EL (cell line): ENCODE measurements at places on chromosomes 16 and 17.

GRCh38 chr16:77890075-77890474, 101.7 kb downstream of the VAT1L start:
- no peak for DNase-seq

- DNase-seq: no peak
These were observed 57.7 kb upstream of the RBFOX3 start for GRCh38 chr17:79668344-79669250.

- DNase-seq: peak; percentile 38
These were observed 17.0 kb upstream of the KRT20 start for GRCh38 chr17:40901981-40902474.

DNA sequence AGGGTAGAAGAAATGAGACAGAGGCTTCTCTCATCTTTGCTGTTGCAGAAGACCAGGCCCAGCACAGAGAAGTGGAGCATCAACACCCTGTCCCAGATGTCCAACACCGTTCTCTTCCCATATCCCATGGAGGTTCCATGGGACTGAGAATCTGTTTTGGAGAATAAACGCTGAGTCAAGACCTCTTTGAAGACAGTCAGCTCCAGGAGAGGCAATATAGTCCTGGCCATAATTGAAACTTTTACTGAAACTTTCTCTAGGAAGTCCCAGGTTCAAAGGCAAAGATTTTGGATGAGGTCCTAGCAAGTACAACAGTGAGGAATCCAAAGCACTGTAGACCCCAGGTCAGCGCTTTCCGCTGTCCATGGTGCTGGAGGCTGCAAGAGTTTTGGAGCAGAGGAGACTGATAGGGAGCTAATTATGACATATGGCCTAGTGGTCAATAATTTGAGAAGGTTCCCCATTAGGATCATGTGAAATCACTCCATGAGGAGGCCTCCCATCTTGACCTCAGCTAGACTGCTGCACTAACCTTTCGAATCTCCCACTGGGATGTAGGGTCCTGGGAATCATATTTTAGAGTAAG, 36.0 kb downstream of the OSBPL7 start:
- peak; percentile 30 for DNase-seq

- no peak for DNase-seq
These were observed 27.3 kb downstream of the ACSF3 start for GRCh38 chr16:89120921-89121351.

- peak; percentile 92 for DNase-seq
These were observed 35.8 kb upstream of the SNN start for GRCh38 chr16:11632455-11632939.

DNA sequence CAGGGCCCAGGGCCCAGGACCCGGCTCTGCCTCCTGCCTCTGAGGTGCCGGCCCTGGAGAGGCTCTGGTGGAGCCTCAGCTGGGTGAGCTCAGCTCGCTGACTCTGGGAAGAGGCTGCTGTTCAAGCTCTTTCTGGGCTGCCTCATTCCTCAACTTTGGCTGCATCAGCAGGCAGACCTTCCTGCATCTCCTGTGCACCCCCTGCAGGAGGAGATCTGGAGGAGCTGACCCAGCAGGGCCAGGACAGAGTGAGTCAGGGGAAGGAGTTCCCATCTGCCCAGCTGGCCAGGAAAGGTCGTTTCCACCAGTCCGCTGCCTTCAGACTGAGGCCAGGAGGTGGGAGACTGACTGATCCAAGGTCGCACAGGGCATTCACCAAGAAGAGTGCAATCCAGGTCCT, 10.7 kb downstream of the CRHR1 start:
- DNase-seq: peak; percentile 20

DNA sequence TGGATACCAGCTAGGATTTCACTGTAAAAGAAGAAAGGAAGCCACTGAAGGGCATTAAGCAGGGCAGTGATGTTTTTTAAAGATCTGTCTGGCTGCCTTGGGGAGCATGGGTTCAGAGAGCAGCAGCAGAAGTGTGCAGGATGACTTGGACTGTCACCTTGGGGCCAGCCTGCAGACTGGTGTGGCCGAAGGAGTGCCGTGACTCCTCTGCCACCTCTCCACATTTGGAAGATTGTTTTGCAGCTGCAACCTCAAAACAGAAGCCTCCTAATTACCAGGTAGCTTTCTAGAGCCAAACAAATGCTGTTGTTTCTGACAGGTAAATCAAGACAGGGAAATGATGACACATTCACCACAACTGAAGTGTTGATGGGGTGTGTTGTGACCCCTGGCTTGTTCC, 681.4 kb downstream of the WWOX start:
- no peak for DNase-seq
